ENCODE measurements at places on chromosomes 7 and 10.

DNA sequence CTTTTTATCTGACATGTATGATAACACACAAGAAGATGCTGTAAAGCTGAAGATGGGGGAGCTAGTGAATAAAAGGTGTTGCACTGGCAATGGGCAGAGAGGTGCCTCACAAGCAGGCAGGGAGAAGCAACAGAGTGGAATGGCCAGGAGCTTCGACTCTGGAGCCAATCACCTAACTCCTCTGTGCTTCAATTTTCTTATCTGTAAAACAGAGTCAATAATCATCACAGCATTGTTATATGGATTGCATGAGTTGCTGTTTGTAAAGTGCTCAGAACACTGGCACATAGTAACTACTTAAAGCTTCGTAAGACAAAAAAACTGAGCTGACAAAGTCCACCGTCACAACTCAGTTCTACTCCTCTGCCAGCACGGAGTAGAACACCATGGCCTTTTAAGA is 254.2 kb upstream of the POM121L12 start:
- DNase-seq = no peak

- no peak for DNase-seq
Observed at GRCh38 chr10:77205135-77205534, 432.5 kb downstream of the KCNMA1 start.

DNA sequence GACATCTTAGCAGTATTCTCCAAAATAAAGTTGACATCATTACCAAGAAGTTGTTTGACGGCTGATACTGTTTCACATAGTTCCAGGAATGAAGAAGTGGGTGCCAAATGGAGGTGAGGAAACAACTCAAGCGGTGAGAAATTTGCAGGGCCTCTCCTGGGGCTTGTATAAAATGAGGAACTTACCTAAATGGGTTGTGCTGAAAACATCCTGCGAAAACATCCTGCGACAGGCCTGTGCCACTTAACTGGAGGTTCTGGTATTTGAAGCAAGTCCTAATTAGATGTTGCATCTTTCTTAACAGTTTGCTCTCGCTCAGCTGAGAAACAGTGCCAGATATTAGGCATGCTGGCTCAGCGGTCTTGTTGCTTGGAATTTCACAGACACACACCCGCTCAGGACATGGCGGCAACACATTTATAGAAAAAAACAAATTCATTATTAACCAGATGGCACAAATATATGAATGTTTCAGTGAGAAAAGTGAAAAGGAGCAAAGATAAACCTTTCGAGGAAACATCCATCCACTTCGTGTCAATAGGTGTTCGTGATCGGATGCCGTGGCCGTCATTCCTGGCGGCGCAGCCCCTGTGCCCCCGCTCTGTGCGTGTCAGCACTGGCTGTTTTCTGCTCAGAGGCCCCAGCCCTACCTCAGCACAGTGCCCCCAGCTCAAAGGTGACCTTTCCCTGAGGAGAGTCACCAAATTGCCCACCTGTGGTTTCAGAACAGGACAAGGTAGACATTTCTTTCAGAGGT is 48.1 kb downstream of the CDC123 start:
- DNase-seq = no peak

DNA sequence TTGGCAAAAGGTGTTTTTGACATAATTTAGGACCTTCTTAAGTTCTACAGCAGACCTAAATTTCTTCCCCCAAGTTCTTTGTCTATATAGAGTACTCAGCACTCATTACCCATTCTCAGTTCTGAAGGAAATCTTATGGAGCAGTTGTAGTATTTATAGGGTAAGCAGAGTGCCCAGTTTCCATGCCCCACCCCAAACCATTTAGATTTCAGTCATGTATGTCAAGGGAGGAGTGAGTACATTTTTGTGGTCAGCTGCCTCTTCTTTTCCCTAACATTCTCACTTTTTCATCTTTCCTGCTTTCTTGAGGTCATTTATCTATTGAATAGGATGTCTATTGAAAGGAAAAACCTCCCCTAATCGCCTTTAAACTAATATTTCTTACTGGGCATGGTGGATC is 83.3 kb downstream of the KAT6B start:
- peak; percentile 25 for DNase-seq

- peak; percentile 59 for DNase-seq
Observed at GRCh38 chr10:79090134-79090803, 21.5 kb downstream of the ZMIZ1 start.

Data from ACHN (cell line).